ENCODE measurements at places on chromosomes 13 and 19.

DNA sequence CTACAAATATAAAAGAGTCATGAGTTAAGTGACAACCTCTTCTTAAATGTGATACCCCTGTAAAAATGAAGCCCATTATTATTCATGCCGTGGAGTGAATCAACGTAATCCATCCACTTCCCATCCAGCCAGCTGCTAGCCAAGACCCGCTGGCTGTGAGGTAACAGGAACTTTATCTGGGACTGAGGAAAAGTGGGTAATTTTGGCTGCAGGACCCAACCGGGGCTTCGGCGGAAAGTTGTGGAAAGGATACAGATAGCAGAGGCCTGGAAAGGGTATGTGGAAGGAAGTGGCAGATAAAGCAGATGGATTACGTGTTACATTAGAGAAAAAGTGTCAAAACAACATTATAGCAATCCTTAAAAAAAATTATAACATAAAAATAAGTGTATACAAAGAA is 48.3 kb downstream of the SLC7A1 start:
- DNase-seq: no peak

DNA sequence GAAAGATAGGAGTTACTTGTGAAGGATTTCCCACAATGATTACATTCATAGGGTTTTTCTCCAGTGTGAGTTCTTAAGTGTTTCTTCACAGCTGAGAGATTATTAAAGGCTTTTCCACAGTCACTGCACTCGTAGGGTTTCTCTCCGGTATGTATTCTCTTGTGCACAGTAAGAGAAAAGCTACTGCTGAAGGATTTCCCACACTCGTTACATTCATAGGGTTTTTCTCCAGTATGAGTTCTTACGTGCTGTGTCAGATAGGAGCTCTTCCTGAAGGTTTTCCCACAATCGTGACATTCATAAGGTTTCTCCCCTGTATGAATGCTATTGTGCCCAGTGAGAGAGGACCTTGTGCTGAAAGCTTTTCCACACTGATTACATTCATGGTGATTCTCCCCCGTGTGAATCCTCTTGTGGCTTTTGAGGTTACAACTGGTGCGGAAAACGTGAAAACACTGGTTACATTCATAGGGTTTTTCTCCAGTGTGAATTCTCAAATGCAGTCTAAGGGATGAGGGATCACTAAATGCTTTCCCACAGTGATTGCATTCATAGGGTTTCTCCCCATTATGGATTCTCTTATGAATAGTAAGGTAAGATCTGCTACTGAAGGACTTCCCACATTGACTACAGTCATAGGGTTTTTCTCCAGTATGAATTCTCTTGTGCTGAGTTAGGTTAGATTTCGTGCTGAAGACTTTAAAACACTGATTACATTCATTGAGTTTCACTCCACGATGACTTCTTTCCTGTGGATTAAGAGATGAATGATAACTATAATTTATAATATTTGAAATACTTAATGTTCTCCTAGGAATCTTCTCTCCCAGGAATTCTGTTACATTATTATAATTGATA is 20.6 kb downstream of the ZNF558 start:
- no peak for DNase-seq

GRCh38 chr19:3387645-3388589 is 21.5 kb downstream of the NFIC start:
- DNase-seq: no peak

- no peak for DNase-seq
Observed at GRCh38 chr13:112645327-112645914, 44.4 kb upstream of the ATP11A start.

- DNase-seq: no peak
Observed at GRCh38 chr13:66704110-66704509, 526.0 kb downstream of the PCDH9 start.

GRCh38 chr13:91158017-91158395 is 189.5 kb upstream of the MIR17HG start:
- no peak for DNase-seq

DNA sequence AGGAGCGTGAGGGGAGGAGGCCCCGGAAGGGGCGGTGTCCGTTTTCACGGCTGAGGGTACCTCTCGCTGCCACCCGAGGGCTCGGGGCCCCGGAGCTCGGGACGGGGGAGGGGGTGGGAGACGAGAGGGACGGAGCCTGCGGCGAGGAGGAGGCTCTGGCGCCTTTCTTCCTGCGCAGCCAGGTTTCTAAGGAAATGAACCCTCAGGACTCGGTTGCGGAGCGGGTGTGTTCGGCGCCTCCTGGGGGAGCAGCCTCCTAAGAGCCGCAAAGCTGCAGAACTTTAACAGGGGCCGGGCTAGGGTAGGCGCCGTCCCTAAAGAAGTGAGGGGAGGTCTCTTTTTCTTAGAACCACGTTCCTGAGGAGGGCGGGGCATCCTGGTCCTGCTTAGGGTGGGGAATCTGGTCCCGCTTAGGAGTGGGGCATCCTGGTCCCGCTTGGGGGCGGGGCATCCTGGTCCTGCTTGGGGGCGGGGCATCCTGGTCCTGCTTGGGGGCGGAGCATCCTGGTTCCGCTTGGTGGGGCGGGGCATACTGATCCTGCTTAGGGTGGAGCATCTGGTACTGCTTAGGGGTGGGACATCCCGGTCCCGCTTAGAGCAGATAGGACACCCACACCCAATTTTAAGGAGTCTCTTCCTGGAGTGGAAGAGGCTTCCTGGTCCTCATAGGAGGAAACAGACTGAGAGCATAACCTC is 6.2 kb downstream of the SYT5 start:
- no peak for DNase-seq

GRCh38 chr19:47633517-47633916 is 24.6 kb downstream of the BICRA start:
- no peak for DNase-seq

DNA sequence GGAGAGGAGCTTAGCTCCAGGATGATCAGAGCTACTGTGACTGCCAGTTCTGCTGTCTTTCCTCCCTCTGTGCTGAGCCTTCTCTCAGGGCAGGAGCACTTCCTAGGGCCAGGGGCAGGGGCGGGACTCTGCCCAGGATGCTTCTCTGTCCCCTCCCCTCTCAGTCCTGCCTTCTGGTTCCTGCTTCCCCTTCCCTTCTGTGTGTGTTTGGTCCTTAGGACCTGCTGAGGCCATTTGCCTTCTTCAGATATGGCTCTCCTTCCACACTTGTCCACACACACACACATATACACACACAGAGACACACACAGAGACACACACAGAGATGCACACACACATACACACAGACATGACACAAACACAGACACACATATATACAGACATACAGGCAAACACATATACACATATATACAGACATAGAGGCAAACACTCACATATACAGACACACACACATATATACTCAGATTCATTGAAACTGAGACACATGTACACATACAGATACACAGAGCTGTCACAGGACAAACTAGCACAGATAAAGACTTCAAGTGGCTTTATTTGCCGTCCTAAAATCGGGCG is 22.0 kb upstream of the CD177 start:
- no peak for DNase-seq

- DNase-seq: no peak
Observed at GRCh38 chr13:19767966-19768365, 14.8 kb downstream of the PSPC1 start.

- peak; percentile 20 for DNase-seq
Observed at GRCh38 chr13:39035204-39035603, 2.7 kb downstream of the PROSER1 start.

- no peak for DNase-seq
Observed at GRCh38 chr13:20157151-20157796, 3.6 kb downstream of the GJA3 start.

DNA sequence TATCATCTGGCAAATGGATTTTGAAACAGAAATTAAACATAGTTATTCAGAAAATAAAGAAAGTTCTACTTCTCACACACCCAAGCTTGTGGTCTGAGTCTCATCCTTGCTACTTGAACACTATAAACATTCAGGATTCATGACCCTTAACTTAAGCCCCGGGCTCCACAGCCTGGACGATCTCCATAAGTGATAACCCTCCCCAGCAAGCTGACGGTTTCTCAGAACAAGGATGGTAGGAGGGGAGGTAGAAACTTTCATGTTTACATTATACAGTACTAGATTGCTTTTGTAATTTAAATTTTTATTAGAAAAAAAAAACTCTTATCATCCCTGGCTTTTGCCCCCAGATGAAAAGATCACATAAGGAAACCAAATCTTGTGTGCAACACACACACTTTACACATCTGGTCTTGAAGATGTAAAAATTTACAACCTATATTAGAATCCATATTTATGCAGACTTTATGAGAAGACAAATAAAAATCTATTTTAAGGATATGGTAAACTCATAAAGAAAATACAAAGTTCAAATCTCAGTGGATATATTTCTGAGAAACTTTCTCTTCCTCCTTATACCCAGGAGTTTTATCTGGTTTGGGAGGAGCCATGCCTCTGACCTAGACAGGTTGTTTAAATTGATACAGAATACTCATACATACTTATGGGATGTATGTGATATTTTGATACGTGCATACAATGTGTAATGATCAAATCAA is 20.0 kb upstream of the ATP12A start:
- DNase-seq: no peak

DNA sequence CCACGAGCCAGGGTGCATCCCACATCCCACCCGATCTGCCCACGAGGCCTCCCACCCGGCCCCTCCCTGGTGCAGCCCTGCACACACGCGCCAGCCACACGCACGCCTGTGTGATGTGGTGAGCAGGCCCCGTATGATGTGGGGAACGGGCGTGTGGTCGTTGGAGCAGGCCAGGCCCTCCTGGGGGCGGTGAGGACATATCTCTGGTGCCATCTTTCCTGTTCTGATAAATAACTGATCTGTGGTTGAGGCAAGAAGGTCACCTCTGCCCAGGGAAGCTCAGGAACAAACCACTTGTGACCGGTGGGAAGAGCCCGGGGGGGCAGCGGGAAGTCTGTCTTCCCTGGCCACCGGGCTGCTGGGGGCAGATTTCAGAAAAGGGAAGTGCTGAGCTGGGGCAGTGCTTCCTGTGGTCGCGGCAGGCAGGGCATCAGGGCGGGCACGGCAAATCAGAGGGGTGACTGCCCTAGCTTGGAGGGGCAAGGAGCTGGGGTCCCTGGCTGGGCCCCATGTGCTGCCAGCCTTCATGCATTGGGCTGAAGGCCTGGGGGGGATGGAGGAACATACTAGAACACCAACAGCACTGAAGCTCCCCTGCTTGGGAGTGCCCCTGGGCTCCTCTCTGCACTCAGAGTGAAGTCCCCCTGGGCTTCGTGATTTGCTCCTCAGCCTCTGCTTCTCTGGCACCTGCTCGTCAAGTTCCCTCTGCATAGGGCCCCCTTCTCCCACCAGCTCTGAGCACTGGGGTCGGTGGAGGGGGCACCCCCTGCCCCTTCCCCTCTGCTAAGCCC is 35.2 kb upstream of the SLC7A10 start:
- DNase-seq: no peak

DNA sequence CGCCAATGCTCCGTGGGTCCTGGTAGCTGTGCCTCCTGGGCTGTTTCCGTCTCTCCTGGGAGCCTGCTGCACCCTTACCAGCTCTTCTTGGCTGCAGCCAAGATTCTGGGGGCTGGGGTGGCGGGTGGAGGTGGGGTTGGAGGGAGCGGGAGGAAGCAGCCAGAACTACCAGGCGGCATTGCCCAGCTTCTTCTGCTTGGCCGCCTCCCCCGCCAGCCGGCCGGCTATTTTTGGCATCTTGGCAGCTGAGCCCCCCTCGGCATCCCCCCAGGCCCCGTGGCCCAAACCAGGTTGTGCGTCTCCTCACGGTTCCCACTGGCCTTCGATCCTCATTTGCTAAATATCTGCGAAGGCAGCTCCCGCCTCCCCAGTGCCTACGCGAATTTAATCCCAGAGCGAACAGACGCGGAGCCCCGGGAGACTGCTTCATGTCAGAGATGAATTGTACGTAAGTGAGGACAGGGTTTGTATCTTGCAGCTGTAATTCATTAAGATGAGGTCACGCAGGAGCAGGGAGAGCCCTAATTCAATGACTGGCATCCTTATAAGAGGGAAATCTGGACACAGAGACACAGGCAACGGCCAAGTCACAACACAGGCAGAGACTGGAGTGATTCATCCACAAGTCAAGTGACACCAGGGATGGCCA is 12.8 kb upstream of the PEAK3 start:
- DNase-seq: no peak

DNA sequence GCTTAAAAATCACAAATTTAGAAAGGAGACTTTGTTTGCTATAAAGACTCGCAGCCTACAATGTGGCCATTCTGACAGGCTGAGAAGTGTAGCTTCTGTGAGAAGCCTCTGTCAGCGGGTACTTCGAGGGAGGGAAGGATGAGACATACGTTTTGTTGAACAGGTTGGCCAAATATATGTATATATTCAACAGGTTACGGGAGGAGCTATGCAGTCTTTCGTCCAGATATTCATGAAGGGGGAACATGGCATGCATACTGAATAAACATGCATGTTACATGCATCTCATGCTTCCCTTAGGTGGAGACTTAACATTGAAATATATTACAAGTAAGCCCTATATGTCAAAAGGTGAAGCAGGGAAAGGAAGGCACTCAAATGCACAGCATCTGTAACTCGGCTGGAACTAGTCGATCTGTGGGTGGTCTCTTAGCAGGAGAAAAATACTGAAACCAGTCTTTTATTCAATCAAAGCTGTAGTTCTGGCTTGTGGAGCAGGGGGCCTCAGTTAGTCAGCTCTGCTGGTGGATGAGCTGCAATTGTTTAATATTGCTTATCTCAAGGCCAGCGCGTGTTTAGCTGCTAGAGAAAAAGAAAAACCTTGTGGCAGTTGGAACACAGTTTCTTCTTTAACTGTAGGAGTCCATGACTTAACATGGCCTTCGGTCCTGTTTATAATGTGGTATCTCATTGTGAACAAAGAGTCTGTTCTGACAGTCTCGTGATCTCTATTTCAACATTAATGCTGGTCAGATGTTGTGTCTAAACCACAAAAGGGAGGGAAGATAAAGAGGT is 94.3 kb downstream of the FAM216B start:
- DNase-seq: no peak

DNA sequence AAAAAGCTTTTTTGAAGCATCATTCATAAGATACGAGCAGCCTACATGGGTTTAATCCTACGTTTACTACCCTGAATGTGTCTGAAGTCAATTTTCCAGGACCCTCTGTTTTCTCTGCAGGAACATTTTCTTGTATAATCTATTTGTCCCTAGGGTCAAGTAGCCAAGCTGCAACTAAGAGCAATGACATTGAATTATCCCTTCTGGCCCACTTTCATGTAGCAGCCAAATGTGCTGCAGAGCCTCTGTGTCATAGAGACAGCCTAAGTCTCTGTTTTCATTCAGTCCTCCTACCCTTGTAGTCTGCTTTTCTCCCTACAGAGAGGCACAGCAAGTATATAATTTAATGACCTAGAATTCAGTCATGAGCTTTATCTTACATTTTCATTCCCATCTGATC is 82.1 kb downstream of the ZAR1L start:
- no peak for DNase-seq

DNA sequence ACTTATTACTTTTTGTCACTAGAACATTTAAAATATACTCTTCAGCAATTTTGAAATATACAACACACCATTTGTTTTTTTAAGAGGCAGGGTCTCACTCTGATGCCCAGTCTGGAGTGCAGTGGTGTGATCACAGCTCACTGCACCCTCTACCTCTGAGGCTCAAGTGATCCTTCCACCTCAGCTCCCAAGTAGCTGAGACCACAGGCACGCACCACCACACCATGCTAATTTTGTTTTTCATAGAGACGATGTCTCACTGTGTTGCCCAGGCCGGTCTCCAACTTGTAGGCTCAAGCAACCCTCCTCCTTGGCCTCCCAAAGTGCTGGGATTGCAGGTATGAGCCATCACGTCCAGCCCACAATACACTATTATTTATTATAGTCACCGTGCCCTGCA is 2.6 kb downstream of the IGFL2 start:
- DNase-seq: no peak
